A549 treated with dexamethasone at 1 μM for 4 hours (cell line): ENCODE measurements at places on chromosomes 11 and 22. TPM values are rescaled to one million over a fixed set of nuclear protein-coding genes. Genes with fewer than 3 reads are reported as not detected.

The SAA1 gene
- total RNA-seq: 3.0 to 4.5 TPM (median 3.5 TPM) in 5 replicates

The PICK1 gene
- total RNA-seq: 11.0 to 14.4 TPM (median 12.7 TPM) in 5 replicates

The SERHL2 gene
- 0.09 to 0.25 TPM (median 0.24 TPM) in 4 of 5 replicates, not detected in the other for total RNA-seq

The FADS1 gene
- 179 to 276 TPM (median 220 TPM) in 5 replicates for total RNA-seq

The IL17REL gene
- total RNA-seq: 0.04 to 0.07 TPM (median 0.05 TPM) in 4 of 5 replicates, not detected in the other

The CENPM gene
- 23.9 to 33.0 TPM (median 27.6 TPM) in 5 replicates for total RNA-seq

The OR8D1 gene
- not detected in 5 replicates for total RNA-seq

The TEX12 gene
- not detected in 5 replicates for total RNA-seq

The FERMT3 gene
- 0.82 to 2.2 TPM (median 1.4 TPM) in 5 replicates for total RNA-seq

The PHETA2 gene
- not detected in 5 replicates for total RNA-seq

The ENTHD1 gene
- not detected in 5 replicates for total RNA-seq

The C11orf71 gene
- 2.5 to 4.3 TPM (median 3.5 TPM) in 5 replicates for total RNA-seq

The BAIAP2L2 gene
- total RNA-seq: 4.9 to 8.7 TPM (median 7.9 TPM) in 5 replicates

The C11orf52 gene
- 0.15 to 0.45 TPM (median 0.26 TPM) in 5 replicates for total RNA-seq

The IRAG1 gene
- total RNA-seq: 0.03 to 0.08 TPM (median 0.05 TPM) in 5 replicates

The FIBIN gene
- not detected in 5 replicates for total RNA-seq

The PNPLA3 gene
- total RNA-seq: 0.59 to 1.1 TPM (median 0.81 TPM) in 5 replicates

The RHOD gene
- total RNA-seq: 31.4 to 50.8 TPM (median 45.6 TPM) in 5 replicates

The OR6T1 gene
- total RNA-seq: not detected in 5 replicates

The OR52N4 gene
- not detected in 5 replicates for total RNA-seq

The MS4A15 gene
- total RNA-seq: not detected in 5 replicates

The NCF4 gene
- total RNA-seq: 0.11 to 0.13 TPM in 2 of 5 replicates, not detected in the others

The NRGN gene
- 6.4 to 13.1 TPM (median 11.8 TPM) in 5 replicates for total RNA-seq

The FGF4 gene
- 0.03 to 0.09 TPM (median 0.04 TPM) in 3 of 5 replicates, not detected in the others for total RNA-seq

The DTX4 gene
- total RNA-seq: 3.6 to 4.7 TPM (median 4.5 TPM) in 5 replicates

The RFPL1 gene
- not detected in 5 replicates for total RNA-seq

The MLC1 gene
- total RNA-seq: 0.02 to 0.05 TPM (median 0.02 TPM) in 5 replicates

The RIBC2 gene
- total RNA-seq: 1.8 to 2.0 TPM (median 1.9 TPM) in 5 replicates

The APOA1 gene
- 0.12 to 0.34 TPM (median 0.20 TPM) in 5 replicates for total RNA-seq

The FAT3 gene
- 0.26 to 0.96 TPM (median 0.65 TPM) in 5 replicates for total RNA-seq

The CTSF gene
- total RNA-seq: 28.4 to 36.1 TPM (median 31.4 TPM) in 5 replicates

The MPEG1 gene
- not detected in 5 replicates for total RNA-seq

The ARHGAP1 gene
- 52.9 to 68.8 TPM (median 66.1 TPM) in 5 replicates for total RNA-seq

The CEND1 gene
- 1.7 to 3.3 TPM (median 2.3 TPM) in 5 replicates for total RNA-seq

The GAB2 gene
- 3.8 to 5.5 TPM (median 4.7 TPM) in 5 replicates for total RNA-seq

The OR4A16 gene
- total RNA-seq: not detected in 5 replicates

The C11orf54 gene
- total RNA-seq: 12.8 to 18.6 TPM (median 15.2 TPM) in 5 replicates

The OR56B1 gene
- total RNA-seq: not detected in 5 replicates

The LYVE1 gene
- 0.36 to 1.2 TPM (median 0.64 TPM) in 5 replicates for total RNA-seq

The BCO2 gene
- 0.92 to 1.7 TPM (median 1.3 TPM) in 5 replicates for total RNA-seq

The C22orf31 gene
- not detected in 5 replicates for total RNA-seq

The OR10G7 gene
- not detected in 5 replicates for total RNA-seq

The INPP5J gene
- total RNA-seq: 0.21 to 0.55 TPM (median 0.47 TPM) in 5 replicates

The LARGE1 gene
- total RNA-seq: 3.6 to 5.0 TPM (median 4.3 TPM) in 5 replicates

The MS4A3 gene
- total RNA-seq: not detected in 5 replicates

The TEX54 gene
- total RNA-seq: not detected in 5 replicates

The MB gene
- total RNA-seq: 5.4 to 10.3 TPM (median 6.1 TPM) in 5 replicates

The PGM2L1 gene
- 12.1 to 20.5 TPM (median 19.2 TPM) in 5 replicates for total RNA-seq

The TIGD3 gene
- total RNA-seq: 0.80 to 1.2 TPM (median 1.0 TPM) in 5 replicates

The BATF2 gene
- total RNA-seq: 0.33 to 0.65 TPM (median 0.47 TPM) in 5 replicates

The TUBA8 gene
- 0.61 to 0.98 TPM (median 0.67 TPM) in 5 replicates for total RNA-seq

The RASL10A gene
- total RNA-seq: 0.11 to 0.25 TPM (median 0.19 TPM) in 5 replicates

The OR56A1 gene
- total RNA-seq: not detected in 5 replicates

The PAMR1 gene
- total RNA-seq: 0.02 to 0.03 TPM in 2 of 5 replicates, not detected in the others

The MRGPRE gene
- 0.06 to 0.14 TPM (median 0.08 TPM) in 4 of 5 replicates, not detected in the other for total RNA-seq

The OR10A2 gene
- not detected in 5 replicates for total RNA-seq
